ENCODE measurements at places on chromosomes 1 and 21.

DNA sequence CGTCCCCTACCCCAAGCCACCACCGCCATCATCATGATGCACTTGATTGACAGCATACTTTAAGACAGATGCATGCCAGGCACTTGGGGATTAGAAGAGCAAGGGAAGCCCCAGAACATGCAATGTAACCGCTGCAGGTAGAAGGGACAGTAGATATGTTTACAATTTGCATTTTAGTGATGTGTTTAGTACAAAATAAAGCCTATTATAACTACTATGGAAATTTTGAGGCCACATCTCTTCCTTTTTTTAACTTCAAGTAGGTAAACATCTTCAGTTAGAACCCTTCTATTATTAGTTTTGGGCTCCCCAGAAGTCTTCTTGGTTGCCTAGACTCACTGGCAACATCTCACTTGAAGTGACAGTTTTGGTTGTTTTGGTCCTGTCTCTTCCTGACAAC is 25.3 kb downstream of the CR1L start:
- H3K36me3 ChIP-seq, result no peaks in the 10 kb centered on the region
- no peak for DNase-seq
- H3K4me3 ChIP-seq, result no peak overlapping the region
- no peaks in the 10 kb centered on the region for H3K4me1 ChIP-seq
- H3K27me3 ChIP-seq, result peaks cover 49% of the 10 kb centered on the region
- H3K27ac ChIP-seq, result no peak overlapping the region

DNA sequence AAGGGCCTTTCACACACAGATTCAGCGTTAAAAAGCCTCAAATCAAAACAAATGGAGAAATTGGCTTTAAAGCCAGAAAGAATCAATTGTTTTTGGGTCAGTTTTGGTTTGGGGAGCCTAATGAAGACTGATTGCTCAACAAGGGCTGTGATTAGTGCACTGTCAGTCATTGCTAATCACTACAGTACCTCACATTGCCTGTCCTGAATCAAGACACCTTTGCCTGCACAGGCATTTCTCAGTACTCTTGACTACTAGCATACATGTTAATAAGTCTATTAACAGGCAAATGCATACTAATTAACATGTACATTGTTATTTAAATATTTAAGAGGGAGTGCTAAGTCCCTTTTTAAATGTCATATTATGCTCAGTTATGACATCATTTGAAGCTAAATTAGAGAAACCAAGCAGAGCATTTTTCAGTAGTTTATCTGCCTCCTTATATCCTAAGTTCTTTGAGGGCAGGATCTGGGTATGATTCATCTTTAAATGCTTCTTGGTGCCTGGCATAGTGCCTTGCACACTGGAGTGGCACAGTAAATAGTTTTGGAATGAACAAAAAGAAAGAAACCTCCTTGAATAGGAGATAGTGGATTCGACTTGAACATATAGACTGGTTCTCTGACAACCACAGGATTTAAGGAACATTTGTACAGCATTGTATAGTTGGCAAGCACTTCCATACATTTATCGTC is 25.8 kb upstream of the CCN1 start:
- H3K27me3 ChIP-seq, result no peaks in the 10 kb centered on the region
- H3K4me1 ChIP-seq, result peaks cover 12% of the 10 kb centered on the region
- DNase-seq, result no peak
- H3K27ac ChIP-seq, result no peak overlapping the region
- H3K4me3 ChIP-seq, result no peak overlapping the region

DNA sequence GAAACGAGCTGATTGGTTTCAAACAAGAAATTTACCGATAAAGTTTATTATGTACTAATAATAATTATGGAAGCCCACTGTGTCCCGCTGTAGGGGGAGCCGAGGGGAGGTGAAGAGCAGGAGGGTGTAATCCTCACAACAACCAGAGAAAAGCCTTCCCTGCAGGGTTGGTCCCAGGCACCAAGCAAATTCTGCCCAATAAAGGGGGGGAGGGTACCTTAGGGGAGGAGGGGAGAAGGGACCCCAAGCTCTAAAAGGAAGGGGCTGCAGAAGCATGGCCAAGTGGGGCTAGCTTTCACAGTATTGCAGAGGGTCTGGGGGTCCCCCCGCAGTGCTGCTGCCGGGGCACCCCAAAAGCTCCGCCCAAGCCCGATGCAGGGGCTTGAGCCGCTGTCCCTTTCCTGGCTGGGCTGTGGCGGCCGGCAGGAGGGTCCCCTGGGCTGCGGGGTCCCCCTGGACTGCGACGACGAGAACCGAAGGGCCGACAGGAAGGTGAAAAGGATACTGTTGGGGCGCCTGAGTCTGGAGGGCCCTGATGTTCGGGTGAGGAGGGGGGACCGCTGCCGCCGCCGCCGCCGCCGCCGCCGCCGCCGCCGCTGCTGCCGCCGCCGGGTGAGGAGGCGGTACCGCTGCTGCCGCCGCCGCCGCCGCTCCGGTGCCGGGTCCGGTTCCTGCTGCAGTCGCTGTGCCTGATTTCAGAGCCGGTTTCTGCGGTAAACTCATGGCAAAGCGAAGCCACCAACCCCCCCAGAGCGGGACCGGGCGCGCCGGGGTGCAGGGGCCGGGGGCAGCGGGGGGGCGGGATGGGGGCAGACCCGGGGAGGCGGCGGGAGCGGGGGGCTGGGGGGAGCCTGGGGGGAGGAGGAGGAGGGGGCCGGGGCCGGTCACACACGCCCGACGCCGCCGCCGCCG is 771 bp downstream of the EIF4G3 start:
- H3K27ac ChIP-seq, result peak overlapping the region; percentile 68
- peak overlapping the region; percentile 88 for H3K4me3 ChIP-seq
- H3K36me3 ChIP-seq, result peaks cover 4% of the 10 kb centered on the region
- no peaks in the 10 kb centered on the region for H3K27me3 ChIP-seq
- peaks cover 28% of the 10 kb centered on the region for H3K4me1 ChIP-seq

- H3K4me3 ChIP-seq, result no peak overlapping the region
- H3K27me3 ChIP-seq, result no peaks in the 10 kb centered on the region
- H3K36me3 ChIP-seq, result peaks cover 4% of the 10 kb centered on the region
- H3K4me1 ChIP-seq, result peaks cover 12% of the 10 kb centered on the region
- H3K27ac ChIP-seq, result no peak overlapping the region
These were observed 60.3 kb downstream of the CD46 start for GRCh38 chr1:207811920-207812720.

DNA sequence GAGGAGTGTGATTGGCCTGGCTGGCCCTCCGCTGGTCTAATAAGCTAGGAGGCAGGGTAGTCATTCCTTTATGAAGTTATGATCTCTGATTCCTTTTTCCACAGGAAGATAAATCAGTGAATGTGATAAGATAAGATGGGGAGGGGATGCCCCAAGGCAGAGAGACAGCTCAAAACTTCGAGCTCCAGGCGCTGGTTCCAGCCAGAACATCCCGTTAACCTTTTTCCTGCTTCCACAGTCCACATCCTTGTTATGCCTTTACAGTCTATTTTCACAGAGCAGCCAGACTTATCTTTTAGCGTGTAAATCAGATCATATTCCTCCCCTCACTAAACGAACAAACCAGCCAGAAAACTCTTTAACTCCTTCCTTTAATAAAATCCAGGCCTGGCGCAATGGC is 38.5 kb upstream of the BMP8B start:
- peaks cover 5% of the 10 kb centered on the region for H3K27me3 ChIP-seq
- H3K27ac ChIP-seq, result no peak overlapping the region
- no peak overlapping the region for H3K4me3 ChIP-seq
- peaks cover 13% of the 10 kb centered on the region for H3K4me1 ChIP-seq
- H3K36me3 ChIP-seq, result no peaks in the 10 kb centered on the region

- H3K4me3 ChIP-seq, result no peak overlapping the region
- H3K27ac ChIP-seq, result no peak overlapping the region
- no peaks in the 10 kb centered on the region for H3K4me1 ChIP-seq
- peaks cover 49% of the 10 kb centered on the region for H3K27me3 ChIP-seq
- no peaks in the 10 kb centered on the region for H3K36me3 ChIP-seq
These were observed 33.3 kb downstream of the RRAGC start for GRCh38 chr1:38826262-38826661.

DNA sequence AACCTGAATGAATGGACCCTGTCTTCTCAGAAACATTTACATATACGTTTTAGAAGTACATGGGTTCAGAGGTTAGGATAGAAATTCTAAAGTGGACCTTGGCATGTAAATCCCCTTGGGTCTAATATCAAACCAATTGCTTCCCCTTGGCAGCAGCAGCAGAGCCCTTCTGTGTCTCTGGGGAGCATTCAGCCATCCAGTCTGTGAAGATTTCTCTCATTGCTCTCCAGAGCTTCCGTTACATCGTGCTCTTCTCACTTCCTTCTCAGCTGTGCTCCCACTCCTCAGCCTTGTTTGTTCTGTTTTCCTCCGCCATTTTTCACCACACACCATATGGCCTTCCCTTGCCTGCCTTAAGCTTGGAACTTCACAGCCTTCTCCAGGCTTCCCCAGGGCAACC is 61.5 kb upstream of the ATP1B1 start:
- DNase-seq, result no peak
- peaks cover 4% of the 10 kb centered on the region for H3K4me1 ChIP-seq
- no peak overlapping the region for H3K4me3 ChIP-seq
- H3K27ac ChIP-seq, result no peak overlapping the region

- no peak for DNase-seq
- H3K27me3 ChIP-seq, result peaks cover 17% of the 10 kb centered on the region
These were observed 46.7 kb downstream of the H3-3A start for GRCh38 chr1:226108935-226109828.

DNA sequence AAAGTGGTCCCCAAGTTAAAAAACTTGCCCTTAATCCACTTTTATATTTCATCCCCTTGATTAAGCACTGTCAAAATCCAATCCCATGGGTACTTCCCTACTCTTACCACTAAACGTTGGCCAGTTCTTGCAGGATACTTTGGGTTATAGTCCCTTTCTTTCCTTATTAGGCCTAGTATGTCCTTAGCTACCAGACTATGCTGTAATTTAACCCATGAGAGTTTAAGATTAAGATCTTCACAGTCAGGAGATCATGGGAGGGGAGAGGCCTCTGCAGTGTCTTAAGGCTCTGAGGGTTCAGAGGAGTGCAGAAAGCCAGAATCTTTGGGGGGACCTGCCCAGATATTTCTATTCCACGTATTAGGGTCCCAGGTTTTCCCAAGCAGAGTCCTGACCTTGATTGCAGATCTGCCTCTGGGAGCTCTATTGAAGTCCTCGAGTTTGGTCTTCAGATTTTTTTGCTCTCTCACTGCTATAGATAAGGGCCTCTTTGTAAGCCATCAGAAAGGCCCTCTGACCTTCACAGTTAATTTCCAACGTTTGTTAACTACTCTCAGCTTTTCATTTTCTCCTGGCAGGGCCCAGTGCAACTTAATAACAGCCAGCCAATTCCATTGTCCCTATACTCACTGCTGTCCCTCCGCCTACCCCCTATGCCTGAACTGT is 9.0 kb upstream of the CGN start:
- no peak overlapping the region for H3K4me3 ChIP-seq
- H3K27ac ChIP-seq, result peak overlapping the region; percentile 59
- DNase-seq, result no peak
- no peaks in the 10 kb centered on the region for H3K36me3 ChIP-seq

GRCh38 chr1:61241973-61242381 is 159.6 kb downstream of the NFIA start:
- H3K4me3 ChIP-seq, result no peak overlapping the region
- no peaks in the 10 kb centered on the region for H3K27me3 ChIP-seq
- no peaks in the 10 kb centered on the region for H3K36me3 ChIP-seq
- H3K27ac ChIP-seq, result no peak overlapping the region
- H3K4me1 ChIP-seq, result peaks cover 3% of the 10 kb centered on the region

GRCh38 chr1:21574466-21575151 is 65.4 kb downstream of the ALPL start:
- no peaks in the 10 kb centered on the region for H3K4me1 ChIP-seq
- peaks cover 3% of the 10 kb centered on the region for H3K27me3 ChIP-seq
- H3K4me3 ChIP-seq, result no peak overlapping the region
- no peak for DNase-seq
- no peaks in the 10 kb centered on the region for H3K36me3 ChIP-seq
- H3K27ac ChIP-seq, result peak overlapping the region; percentile 7

DNA sequence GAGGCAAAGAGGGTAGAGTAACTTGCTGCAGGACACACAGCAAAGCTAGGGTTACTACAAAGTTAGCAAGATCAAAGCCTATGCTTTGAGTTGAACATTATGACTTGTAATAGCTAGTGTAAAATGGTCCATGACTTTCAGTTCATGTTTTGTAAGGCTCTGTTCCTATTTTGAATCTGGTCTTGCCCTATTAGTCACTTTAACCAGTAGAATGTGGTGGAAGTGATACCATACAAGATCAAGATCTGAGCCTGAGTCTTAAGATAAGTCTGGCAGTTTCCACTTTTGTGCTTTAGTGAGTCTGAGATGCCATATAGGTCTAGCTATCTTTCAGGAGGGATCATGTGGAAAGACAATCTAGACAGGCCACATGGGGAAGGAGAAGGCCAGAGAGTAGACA is 282.1 kb upstream of the BRINP3 start:
- H3K27me3 ChIP-seq, result no peaks in the 10 kb centered on the region
- no peak overlapping the region for H3K27ac ChIP-seq
- H3K4me3 ChIP-seq, result no peak overlapping the region
- H3K4me1 ChIP-seq, result no peaks in the 10 kb centered on the region
- DNase-seq, result no peak
- no peaks in the 10 kb centered on the region for H3K36me3 ChIP-seq

DNA sequence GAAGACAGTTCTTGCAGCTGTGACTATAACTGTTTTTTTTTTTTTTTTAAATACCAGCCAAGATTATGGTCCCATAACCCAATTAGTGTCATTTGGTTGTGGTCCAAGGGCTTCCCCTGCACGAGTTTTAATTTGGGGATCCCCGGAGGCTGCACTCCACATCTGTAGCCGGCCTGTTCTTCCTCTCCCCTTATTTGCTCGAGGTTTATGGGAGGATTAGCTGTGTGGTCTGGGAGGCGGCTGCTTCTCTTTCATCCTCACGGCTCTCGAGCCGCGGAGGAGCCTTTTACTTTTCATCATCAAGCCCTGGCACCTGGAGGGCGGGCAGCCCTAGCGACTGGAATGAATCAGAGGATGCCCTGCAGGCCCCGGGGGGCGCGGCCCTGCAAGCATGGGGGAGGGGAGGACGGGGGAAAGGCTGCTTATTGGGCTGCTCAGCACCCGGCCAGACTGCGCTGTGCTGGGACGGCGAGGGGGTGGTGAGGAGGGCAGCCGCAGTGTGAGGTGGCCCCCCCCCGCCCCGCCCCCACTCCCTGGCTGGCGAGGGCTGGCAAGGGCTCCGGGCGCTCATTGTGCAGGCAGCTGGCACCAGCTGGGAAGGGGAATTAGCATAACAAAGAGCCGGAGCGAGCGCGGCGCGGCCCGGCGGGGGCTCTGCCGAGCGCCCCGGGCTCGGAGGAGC is 18.5 kb downstream of the SERTAD4 start:
- H3K4me1 ChIP-seq, result peaks cover 21% of the 10 kb centered on the region
- peak overlapping the region; percentile 68 for H3K4me3 ChIP-seq
- no peak overlapping the region for H3K27ac ChIP-seq
- peak; percentile 32 for DNase-seq

- H3K36me3 ChIP-seq, result no peaks in the 10 kb centered on the region
- peaks cover 8% of the 10 kb centered on the region for H3K4me1 ChIP-seq
- no peak overlapping the region for H3K27ac ChIP-seq
- no peaks in the 10 kb centered on the region for H3K27me3 ChIP-seq
These were observed 796.7 kb upstream of the ADGRL2 start for GRCh38 chr1:81004011-81004410.

DNA sequence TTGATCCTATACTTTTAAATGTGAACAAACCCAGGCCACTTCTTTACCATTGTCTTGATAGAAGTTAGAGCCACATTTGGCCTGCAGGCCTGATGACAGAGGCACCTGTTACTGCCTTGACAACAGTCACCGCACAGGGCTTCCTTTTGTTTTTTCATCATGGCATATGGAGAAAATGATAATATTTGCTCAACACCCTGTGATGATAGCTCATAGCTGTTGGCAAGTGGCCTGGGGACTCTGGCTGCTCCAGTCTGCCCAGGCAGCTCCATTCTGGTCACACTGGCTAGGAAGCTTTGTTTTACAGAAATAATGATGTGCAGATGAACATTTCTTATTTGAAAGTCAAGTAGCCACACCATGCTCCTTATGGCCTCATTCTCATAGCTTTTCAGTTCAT is 89.6 kb upstream of the GPR88 start:
- H3K27ac ChIP-seq, result no peak overlapping the region
- peaks cover 9% of the 10 kb centered on the region for H3K36me3 ChIP-seq
- DNase-seq, result no peak
- no peaks in the 10 kb centered on the region for H3K27me3 ChIP-seq

Measured in progenitor cell of endocrine pancreas (in vitro differentiated cells).